ENCODE measurements at places on chromosomes 4 and X. TPM values are rescaled to one million over a fixed set of nuclear protein-coding genes. Genes with fewer than 3 reads are reported as not detected.

GRCh38 chr4:158314756-158315487 is 104.6 kb downstream of the TMEM144 start:
- DNase-seq: no peak

- no peak for DNase-seq
Observed at GRCh38 chr4:91373546-91373945, 930.2 kb upstream of the GRID2 start.

DNA sequence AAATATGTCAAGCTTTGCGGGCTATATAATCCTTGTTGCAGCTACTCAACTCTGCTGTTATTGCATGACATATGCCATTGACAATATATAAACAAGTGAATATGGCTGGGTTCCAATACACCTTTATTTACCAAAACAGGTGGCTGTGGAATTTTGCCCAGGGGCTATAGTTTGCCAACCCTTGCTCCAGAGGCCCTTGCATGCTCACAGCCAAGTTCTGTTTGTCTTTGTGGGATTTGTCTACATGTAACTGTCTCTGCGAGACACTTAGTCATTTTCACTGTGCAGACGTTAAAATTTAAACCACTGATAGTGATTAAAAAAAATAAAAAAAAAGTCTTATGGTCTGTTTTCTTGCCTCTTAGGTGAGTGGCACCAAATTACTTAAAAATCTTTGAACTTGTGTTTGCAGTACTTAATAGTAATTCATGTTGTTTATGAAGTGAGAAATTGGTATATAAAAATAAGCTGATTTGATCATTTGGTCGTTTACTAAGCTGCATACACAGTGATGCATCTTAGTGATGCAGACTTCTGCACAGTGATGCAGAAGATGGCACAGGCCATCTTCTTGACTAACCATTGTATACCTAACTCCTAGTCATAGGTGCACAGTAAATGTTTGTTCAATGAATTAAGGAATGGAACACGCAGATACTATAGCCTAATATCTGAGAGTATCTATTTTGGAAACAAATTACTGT is 170.9 kb downstream of the FRMPD4 start:
- DNase-seq: no peak

- DNase-seq: no peak
Observed at GRCh38 chr4:57194068-57194611, 84.0 kb upstream of the IGFBP7 start.

DNA sequence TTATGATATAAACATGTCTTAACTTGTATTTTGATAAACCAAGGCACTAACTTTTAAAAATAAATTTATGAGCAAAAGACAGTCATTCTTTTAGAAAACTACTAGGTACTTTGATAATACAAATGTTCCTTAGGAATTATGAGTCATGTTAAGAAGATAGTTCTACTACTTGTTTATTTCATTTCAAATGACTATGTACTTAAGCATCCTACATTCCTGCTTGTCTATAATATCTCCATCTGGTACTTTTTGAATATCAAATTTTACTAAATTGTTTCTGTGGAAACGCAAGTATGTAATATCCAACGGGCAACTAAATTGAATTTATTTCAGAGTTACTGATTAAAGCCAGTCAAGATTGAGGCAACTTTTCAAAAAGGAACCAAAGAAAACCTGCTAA is 61.8 kb downstream of the CAMK2D start:
- no peak for DNase-seq

- no peak for DNase-seq
Observed at GRCh38 chrX:8887004-8887403, 85.8 kb upstream of the FAM9A start.

GRCh38 chrX:34238896-34239295 is 106.8 kb upstream of the FAM47A start:
- no peak for DNase-seq

- DNase-seq: peak; percentile 1
Observed at GRCh38 chrX:56314334-56314733, 82.2 kb downstream of the KLF8 start.

DNA sequence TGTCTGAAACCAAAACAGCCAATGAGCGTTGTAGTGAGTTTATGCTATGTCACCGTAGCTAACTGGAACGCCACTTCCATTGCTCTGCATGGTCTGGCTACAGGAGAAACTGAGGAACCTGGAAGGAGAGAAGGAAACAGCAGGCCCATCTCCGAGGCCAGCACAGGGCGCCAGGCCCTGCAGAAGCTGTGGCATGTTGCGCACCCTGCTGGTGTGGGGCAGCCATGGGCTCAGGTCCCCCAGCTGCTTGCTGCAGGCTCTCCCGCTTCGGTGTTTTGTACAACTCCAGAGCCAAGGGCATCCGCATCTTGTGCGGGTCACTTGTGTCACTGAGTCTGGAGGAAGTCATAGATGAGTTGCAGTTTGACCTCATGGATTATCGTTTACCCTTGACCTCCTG is 89.2 kb downstream of the AFAP1 start:
- no peak for DNase-seq

DNA sequence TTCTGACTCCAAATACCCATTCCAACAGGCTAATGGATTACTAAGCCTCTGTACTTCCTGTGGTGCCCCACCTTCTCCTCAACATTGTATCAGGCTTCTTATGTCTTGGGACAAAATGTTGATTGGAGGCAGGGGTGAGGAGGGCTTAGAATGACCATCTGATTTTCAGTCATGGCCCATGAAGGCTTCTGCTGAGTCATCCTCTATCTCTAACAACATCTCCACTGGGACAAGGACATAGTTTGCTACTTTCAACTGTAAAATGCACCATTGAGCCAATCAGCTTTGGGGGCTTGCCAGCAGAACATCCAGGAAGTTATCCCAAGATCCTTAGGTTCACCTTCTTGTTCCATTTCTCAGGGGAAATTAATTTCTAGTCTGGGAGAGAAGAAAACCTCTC is 29.5 kb downstream of the MAGEB17 start:
- DNase-seq: no peak

FATE1 gene
- not detected for total RNA-seq

- DNase-seq: no peak
Observed at GRCh38 chrX:48933757-48934156, 14.9 kb upstream of the PIM2 start.

FABP2 gene
- 0.19 TPM for total RNA-seq

GRCh38 chr4:73539386-73539785 is 57.8 kb downstream of the AFM start:
- no peak for DNase-seq

GPR34 gene
- total RNA-seq: 2.1 TPM

- no peak for DNase-seq
Observed at GRCh38 chr4:17027495-17027894, 129.1 kb upstream of the LDB2 start.

- DNase-seq: no peak
Observed at GRCh38 chrX:129661369-129661768, 6.6 kb upstream of the APLN start.

GRCh38 chr4:86389664-86390063 is 29.8 kb upstream of the MAPK10 start:
- DNase-seq: no peak

GRCh38 chr4:84968925-84969324 is 2.4 kb upstream of the WDFY3 start:
- no peak for DNase-seq
